Smooth muscle cell of the brain vasculature (primary cell): ENCODE measurements at places on chromosomes 4 and X.

DNA sequence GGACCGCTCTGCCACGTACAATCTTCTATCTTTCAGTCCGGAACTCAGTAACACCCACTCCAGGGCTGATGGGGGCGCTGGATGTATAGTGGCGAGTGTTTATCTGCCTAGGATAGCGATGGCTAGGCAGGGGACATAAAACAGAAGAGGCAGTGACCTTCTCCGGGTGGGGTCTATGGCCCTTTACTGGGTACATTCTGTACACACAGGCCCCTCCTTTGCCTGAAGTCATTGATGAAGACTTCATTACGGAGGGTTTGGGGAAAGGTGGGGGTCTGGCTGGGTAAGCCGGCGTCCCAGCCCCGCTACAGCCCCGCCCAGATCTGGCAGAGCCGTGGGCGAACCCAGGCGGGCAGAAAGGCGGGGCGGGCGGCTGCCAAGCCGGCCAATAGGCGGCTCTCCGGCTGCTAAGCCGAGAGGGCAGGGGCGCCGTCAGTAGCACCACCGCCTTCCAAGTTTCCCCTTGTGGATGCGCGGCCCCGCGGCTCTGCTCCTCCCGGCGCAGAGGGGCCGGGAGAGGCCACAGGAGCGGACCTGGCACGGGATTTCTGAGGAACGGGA lies at the start of gene CHST7:
Gene CHST7 (plus strand): TSS at position 435 of the 561 bp plus-strand sequence. CDS start 167 bp downstream, outside the sequence.
- DNase-seq, result no peak

DNA sequence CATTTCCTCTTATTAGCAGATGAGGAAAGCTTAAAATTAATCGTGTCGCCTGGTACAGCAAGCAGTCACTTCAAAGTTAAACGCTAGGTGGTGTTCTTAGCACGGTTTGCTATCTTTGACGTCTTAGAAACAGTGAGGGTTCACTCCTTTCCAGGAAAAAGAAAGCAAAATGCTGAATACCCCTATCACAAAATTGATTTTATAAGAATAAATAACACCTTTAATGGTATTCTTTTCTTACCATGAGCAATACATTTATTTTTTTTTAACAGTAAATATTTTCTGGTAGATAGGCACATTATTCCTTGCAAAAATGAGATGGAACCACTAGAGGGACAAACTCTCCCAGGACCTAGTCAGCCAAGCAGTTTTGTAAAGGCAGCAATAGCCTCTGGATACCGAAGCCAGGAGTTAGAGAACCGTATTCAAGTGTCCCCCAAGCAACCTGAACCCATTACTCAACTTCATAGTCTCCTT lies 153.9 kb downstream of the KDR start:
- peak; percentile 18 for DNase-seq

DNA sequence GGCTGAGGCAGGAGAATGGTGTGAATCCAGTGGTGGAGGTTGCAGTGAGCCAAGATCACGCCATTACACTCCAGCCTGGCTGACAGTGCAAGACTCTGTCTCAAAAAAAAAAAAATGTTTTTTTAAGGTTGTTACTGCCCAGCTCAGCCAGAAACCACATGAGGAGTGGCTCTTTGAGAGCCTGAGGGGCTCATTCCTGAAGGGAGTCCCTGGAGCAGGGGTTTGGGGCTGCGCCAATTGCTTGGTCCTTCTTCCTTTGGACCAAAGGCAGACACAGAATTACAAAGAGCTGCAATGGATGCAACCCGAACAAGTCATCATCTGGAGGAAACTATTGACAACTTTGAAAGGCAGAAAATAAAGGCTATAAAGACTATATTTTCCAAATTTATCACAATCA lies 60.6 kb upstream of the WWC2 start:
- no peak for DNase-seq

DNA sequence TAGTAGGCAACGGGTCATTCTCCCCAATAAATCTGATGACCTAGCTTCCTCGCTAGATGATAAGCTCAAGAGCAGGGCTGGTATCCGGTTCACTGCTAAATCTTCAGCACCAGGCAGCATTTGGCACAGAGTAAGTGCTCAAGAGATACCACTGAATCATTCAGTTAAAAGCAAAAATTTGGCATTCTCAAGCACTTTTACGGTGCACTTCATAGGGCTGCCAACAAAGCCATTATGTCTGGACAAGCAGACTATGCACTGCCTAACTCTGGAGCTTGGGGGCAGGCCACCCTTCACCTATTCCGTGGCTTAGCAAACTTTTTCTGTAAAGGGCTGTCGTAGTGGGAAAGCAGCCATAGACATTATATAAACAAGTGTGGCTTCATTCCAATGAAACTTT lies 23.8 kb upstream of the CXorf38 start:
- DNase-seq, result no peak

- no peak for DNase-seq
Measured at GRCh38 chr4:176824645-176825366, 32.1 kb upstream of the VEGFC start.

DNA sequence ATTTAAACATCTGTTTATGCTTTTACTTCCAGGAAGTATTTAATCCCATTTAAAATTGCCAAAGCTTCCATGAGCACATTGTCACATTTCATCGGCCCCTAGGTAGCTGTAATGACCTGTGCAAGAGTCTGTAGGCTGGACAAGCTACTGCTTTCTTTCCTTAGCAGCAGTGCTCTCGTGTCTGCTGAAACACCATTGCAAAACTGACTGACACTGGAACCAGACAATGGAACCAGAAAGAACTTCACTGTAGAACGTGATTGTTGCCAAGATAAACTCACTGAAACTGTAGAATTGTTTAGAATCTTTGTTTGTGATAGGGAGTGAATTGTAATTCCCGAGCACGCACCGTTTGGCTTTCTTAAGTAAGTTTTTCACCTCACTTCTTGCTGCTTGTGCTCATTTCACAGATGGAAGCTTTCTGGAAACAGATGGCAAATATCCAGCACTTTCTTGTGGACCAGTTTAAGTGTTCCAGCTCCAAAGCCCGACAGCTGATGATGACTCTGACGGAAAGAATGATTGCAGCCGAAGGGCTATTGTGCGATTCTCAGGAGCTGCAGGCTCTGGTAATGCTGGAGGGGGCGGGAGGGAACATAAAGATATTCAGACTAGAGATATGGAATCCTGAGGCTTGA lies 36.9 kb downstream of the EVC start:
- DNase-seq, result no peak

- no peak for DNase-seq
Measured at GRCh38 chrX:1052021-1052420, 160.4 kb downstream of the CRLF2 start.

DNA sequence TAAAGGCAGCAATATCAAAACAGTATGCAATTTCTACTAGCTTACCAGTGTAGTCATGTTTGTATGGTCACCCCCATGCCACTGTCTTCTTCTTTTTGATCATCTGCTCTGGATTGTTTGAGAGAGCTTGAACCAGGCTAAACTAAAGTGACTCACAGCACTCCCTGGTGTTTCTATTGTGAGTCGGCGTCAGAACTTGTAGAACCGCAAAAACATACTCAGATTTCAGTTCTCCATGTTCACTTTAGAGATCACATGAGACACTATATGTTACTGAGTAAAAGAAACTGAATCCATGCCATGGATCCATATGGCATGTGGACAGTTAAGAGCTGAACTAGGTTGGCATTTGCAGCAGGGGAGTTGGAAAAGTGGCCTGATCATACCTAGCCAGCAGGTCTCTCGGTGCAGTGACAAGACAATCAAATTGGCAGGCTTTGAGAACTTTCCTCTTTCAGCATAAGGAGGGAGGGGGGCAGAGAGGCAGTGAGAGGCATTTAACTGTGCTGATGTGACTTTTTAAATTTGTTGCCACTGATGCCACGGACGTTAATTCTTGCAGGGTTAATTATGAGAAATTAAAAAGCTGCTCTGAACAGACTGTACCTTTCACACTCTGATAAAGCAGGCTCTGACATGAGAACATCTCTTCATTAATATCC lies 88.4 kb downstream of the AFF2 start:
- DNase-seq, result peak; percentile 6

DNA sequence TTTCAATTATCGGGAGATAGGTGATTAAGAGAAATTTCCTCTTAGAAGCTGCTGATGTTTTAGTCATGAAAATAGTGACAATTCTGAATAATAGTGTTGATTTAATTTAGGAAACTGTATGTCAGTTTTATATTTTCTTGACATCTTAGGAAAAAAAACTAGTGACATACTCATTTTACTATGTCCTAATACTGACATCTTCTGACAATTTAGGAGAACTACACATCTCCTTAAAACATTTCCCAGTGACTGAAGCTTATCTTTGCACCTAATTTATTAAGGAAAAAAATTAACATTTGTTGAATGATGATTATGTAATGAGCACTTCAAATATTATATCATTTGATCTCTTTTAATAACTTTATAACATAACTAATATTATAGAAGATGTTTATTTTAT lies 42.0 kb upstream of the RBMXL3 start:
- no peak for DNase-seq

DNA sequence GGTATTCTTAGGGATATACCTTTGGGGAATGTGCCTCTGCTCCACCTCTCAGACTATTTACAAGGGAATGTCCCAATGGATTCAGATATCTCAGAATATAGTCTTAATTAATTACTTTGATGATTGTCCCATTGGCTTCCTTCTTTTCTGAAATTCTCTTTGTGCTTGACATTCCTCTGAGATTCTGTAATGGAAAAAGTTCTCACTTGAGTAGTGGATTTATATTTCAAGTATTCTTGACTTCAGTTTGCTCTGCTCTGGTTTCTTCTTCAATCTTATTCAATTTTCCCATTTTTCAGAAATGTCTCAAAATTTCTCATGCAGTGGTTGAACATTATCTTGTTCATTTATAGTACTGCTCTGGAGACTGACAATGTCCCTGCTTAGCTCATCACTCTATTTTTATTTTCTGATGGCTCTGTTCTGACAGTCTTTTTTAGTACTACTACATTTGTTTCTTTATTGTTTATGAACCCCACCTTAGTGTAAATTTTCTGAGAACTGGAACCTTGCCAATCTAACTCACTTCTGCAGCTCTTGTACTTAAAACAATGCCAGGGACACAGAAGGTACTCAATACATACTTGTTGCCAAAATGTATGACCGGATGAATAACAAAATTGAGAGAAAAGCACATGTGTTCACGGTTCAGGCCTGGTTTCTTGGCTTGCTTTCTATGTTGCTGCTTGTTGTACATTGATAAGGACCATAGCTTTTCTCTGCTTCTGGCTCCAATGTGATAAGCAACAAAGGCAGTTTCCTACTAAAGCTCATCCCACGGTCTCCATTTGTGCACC lies 471.7 kb downstream of the GASK1B start:
- DNase-seq, result no peak

GRCh38 chr4:166318810-166319525 lies 445.9 kb downstream of the TLL1 start:
- DNase-seq, result no peak

GRCh38 chr4:73916172-73916925 lies 47.2 kb downstream of the CXCL1 start:
- no peak for DNase-seq

DNA sequence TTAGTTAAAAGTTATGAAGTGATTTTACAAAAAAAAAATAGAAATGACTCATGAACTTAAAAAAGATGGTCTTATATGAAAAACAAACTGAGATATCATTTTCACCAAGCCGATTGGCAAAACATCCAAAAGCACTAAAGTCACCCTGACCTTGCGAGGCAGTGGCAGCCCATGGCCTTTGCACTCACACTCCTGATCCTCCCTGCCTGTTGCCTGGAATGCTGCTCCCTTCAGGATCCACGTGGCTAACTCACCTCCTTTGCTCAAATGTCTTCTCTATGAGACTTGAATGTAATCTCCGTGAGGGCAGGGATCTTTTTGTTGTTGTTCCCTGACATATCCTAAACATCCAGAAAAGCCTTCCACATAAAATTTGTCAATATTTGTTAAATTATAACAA lies 106.4 kb downstream of the RAPGEF2 start:
- DNase-seq, result no peak

GRCh38 chr4:13007802-13008470 lies 476.2 kb downstream of the RAB28 start:
- DNase-seq, result no peak

DNA sequence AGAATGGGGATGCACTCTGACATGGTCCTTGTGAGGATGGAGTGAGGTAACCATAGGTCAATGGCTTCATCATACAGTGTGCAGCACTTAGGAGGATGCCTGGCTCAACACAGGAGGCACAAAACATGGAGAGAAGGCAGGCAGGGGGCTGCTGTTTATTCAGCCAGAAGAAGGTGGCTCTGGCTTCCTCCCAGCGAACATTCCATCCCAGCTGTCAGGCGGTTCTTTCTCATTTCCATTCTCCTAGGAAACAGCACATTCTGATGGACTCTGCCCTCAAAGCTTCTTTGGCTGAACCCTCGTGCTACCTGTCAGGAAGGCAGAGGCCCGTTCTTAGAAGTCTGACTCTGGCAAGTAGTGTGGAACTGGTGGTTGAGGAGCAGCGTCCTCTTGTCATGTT lies 18.6 kb downstream of the STK32B start:
- DNase-seq, result no peak

GRCh38 chr4:182679533-182679932 lies 237.7 kb downstream of the DCTD start:
- no peak for DNase-seq

GRCh38 chr4:67694662-67695061 lies 6.3 kb downstream of the UBA6 start:
- no peak for DNase-seq

- DNase-seq, result no peak
Measured at GRCh38 chr4:36551697-36552214, 270.3 kb downstream of the DTHD1 start.

DNA sequence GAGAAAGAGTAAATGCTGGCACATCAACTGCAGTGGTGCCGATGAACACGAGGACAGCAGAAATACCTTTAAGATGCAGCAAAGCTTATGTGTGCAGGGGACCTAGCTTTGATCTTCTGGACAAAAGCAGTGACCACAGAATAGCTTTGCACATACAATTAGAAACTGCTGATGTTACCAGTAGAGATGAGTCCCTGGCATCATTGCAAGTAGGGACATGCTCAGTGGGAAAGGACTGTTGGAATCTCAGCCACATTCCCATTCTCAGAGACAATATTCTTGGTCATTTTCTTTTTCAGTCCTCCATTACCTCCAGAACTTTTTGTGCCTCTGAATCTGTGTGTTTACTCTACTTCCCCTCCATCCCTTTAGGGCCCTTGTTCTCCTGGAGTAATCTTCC lies 16.9 kb upstream of the PDLIM3 start:
- no peak for DNase-seq

- DNase-seq, result no peak
Measured at GRCh38 chr4:76036855-76037254, 985 bp upstream of the CXCL11 start.

DNA sequence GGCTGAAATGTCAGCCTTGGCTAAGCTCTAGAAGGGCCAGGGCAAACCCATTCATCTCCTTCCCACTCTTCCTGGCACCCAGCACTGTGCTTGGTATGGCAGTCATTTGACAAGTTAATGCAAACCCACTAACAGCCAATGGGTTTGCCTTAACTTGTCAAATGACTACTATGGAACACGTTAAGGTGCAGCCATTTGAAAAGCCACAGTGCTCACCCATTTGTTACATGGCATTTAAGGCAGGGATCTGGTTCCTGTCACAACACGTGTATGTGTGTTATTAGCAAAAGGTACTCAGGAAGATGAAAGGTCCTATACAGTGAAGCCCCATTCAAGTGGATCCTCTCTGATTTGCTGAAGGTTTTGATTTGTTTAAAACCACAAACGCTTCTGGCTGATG lies 7.2 kb downstream of the CRMP1 start:
- no peak for DNase-seq

GRCh38 chrX:121154858-121155404 lies 107.5 kb downstream of the GLUD2 start:
- DNase-seq, result no peak

- DNase-seq, result no peak
Measured at GRCh38 chr4:143186649-143187048, 1.9 kb downstream of the USP38 start.

- no peak for DNase-seq
Measured at GRCh38 chr4:4794421-4794820, 65.0 kb upstream of the MSX1 start.

- DNase-seq, result no peak
Measured at GRCh38 chr4:140976768-140977167, 156.5 kb downstream of the RNF150 start.
